Suprapubic skin (tissue), 4 donors: ENCODE measurements at places on chromosomes 7 and 10.
A peak's percentile ranks its signal among the peaks of the same experiment; 100 is the strongest.

DNA sequence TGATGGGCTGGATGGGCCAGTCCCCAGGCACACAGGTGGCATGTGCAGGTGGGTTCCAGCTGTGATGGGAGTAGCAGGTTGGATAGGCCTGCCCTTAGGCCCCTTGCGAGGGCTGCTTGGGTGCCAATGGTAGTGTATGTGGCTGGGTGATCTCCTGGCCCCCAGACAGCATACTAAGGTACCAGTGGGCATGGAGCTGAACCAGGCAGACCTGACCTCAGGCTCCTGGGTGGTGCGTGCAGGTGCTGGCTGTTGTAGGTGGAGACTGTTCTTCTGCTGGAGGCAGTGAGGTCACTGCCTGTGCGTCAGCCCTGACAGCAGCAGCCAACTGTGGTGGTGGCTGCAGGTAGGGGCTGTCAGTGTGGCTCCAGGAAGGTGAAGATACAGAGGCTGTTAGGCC is 384.7 kb downstream of the ANKRD7 start:
- no peak for DNase-seq

DNA sequence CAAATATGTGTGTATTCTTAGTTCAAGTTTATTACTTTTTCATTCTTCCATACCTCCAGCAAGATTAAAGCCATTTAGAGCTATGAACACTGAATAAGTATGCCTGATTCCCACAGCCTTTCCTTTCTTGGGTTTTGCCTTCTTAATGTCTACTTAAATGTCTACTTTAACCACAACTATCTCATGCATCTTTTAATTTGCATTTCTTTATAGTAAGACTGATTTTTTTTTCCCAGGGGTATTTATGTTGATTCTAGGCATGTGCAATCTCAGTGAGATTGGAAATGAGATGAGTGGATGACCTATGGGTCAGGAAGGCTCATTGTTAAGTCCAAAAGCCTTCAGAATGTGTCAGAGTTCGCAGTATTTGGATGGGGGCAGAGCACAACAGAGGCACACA is 3.6 kb downstream of the PCBD1 start:
- DNase-seq: no peak

- DNase-seq: no peak
These were observed 130.7 kb downstream of the ADRA2A start for GRCh38 chr10:111207500-111207899.

DNA sequence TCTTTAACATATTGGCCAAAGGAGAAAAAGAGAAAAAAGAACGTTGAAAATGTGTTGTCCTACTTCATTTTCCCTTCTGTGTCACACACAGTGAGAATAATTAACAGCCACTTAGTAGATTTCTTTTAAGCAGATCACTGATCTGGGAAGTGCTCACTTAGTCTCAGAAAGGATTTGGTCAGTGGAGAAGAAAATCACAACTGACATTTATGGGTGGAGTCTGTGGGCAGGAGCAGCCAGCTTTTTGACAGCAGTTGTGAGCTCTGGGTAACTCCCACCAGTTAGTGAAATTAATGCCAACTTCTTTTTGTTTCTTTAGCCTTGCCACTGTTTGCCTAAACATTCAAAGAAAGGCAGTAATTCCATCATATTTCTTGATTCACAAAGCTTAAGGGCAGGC is 49.7 kb downstream of the CDK14 start:
- no peak for DNase-seq

- no peak for DNase-seq
These were observed 42.2 kb downstream of the BMPR1A start for GRCh38 chr10:86798611-86799010.

DNA sequence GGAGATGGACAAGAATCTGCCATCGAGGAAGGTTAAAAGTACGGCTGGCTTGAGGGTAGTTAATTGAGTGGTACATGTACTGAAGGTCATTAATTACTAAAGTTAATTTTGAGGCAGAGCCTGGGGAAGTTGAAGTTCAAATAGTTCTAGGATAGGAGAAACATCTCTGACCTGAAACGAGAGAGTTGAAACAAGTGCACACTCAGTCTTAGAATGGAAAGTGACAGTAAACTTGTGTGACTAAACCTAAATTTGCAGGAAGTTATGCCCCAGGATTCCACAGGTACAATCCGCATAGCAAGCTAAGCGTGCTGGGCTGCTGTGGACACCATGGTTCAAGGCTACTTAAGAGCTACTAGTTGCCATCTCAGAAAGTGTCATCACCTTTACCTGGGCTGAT is 209.9 kb downstream of the CHCHD3 start:
- DNase-seq: no peak

DNA sequence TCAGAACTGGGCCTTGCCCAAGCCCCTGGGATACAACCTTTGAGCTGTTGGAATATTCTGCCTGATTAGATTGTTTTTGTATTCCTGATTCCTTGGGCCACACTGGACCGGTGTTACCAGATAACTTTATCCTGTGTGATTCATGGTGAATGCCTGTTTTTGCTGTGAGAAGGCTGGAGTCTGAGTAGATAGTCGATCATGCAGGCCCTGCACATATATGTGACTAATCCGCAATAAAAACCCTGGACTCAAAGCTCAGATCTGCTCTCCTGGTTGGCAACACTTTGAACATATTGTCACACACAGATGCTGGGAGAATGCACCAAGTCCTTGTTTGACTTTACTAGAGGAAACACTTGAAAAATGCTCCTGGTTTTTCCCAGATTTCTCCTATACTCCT is 183.9 kb upstream of the MBL2 start:
- DNase-seq: no peak

- no peak for DNase-seq
These were observed 135.2 kb downstream of the INHBA start for GRCh38 chr7:41567731-41568114.

DNA sequence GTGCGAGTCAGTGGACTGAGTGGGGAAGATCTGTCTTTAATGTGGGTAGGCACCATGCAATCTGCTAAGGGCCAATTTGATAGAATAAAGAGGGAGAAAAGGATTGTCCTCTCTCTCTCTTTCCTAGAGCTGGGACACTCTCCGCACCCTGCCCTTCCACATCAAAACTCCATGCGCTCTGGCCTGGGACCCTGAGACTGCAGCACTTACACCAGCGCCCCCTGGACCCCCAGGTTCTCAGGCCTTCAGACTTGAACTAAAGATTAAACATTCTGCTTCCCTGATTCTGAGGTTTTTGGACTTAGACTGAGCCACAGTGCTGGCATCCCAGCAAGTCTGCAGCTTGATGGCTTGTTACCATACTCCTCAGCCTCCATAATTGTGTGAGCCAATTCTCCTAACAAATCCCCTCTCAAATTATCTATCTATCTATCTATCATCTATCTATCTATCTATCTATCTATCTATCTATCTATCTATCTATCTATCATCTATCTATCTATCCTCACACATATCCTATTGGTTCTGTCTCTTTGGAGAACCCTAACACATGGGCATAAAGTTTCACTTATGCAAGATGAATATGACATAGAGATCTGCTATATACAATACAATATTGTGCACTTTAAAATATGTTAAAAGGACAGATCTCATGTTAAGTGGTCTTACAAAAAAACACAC is 22.4 kb upstream of the OR2A5 start:
- no peak for DNase-seq

- no peak for DNase-seq
These were observed 442.5 kb downstream of the KCNMA1 start for GRCh38 chr10:77195101-77195500.

GRCh38 chr7:151068069-151068773 is 8.8 kb downstream of the SLC4A2 start:
- no peak for DNase-seq

- DNase-seq: no peak
These were observed 47.2 kb downstream of the GSAP start for GRCh38 chr7:77368974-77369373.

DNA sequence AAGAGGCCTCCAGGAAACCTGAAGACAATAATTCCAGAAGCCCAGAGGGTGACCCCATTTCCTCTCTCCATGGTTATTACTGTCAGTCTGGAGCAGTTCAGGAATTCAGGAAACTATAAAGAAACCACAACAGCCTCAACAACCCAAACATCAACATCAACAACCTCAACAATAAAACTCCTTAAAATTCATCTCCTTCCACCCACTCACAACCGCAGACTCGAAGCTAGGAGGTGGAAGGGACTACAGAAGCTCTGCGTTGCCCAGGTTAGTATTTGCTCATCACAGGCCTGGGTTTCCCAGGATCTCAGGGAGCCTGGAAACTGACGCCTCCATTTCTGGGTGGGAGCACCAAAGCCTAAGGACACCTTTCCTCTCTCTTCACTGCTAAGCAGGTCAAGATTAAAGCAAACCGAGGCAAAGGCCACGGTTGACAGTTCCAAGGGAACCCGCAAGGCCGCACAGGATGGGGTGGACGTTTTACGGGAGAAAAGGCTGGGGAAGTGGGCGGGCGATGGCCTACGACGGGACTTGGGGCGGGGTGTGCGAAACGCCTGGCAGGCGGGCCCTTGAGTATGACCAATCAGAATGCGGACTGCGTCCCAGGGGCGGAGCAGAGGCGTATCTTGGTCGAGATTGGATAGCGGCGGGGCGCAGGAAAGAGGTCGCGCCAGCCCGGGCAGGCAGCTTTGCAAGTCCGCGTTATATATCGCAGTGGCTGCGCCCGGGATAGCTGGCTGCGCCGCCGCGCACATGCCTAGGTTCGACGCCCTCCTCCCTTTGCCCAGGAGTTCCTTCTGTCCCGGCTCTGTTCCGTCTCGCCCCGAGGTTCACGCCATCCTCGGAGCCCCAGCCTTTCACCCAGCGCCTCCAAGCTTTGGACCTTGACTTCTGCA is at the start of gene ELOVL3:
Gene ELOVL3 (plus strand): TSS at position 654 of the 896 bp plus-strand sequence. CDS start 250 bp downstream, outside the sequence.
- DNase-seq: peak; percentile 96

- no peak for DNase-seq
These were observed 73.6 kb downstream of the RELN start for GRCh38 chr7:103915680-103916357.

DNA sequence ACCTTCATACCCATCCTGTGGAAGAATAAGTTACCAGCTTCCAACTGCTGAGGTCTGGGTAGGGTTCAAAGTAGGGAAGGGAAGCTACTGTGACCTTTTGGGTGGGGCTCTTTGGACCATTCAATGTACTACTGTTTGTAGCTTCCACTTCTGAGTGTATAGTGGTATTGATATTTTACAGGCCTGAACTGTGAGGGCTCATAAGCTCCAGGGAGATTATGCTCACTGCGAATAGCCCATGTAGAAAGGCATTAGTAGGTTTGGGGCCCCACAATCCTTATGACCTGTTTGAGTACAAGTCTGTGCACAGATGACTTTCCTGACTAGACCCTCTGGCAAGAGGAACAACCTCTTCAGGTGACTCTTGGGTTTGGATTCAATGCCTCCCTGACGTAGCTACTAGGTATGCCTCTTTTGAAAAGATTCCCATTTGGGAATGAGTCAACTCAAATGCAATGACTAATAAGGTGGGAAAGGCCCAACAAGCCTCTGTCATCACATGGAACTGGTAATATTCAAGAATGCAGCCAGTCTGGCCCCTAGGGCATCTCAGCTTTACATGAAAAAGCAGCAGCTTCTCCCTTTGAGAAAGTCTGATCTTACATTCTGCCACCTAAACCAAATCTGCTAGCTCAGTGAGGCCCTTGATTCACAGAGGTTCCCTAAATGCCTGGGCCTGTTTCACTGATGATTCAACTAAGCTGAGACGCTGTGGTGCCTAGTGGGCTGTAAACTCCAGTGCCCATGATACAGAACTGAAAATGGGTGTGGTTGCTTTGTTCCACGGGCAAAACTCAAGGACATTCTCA is 79.8 kb downstream of the ABI1 start:
- no peak for DNase-seq

GRCh38 chr7:69757981-69758430 is 159.7 kb downstream of the AUTS2 start:
- no peak for DNase-seq

- DNase-seq: no peak
These were observed 116.2 kb downstream of the AVL9 start for GRCh38 chr7:32611201-32612099.

- DNase-seq: no peak
These were observed 253.8 kb downstream of the CSTF2T start for GRCh38 chr10:51445588-51445987.

- no peak for DNase-seq
These were observed 2.0 kb downstream of the JAZF1 start for GRCh38 chr7:28178599-28178998.

DNA sequence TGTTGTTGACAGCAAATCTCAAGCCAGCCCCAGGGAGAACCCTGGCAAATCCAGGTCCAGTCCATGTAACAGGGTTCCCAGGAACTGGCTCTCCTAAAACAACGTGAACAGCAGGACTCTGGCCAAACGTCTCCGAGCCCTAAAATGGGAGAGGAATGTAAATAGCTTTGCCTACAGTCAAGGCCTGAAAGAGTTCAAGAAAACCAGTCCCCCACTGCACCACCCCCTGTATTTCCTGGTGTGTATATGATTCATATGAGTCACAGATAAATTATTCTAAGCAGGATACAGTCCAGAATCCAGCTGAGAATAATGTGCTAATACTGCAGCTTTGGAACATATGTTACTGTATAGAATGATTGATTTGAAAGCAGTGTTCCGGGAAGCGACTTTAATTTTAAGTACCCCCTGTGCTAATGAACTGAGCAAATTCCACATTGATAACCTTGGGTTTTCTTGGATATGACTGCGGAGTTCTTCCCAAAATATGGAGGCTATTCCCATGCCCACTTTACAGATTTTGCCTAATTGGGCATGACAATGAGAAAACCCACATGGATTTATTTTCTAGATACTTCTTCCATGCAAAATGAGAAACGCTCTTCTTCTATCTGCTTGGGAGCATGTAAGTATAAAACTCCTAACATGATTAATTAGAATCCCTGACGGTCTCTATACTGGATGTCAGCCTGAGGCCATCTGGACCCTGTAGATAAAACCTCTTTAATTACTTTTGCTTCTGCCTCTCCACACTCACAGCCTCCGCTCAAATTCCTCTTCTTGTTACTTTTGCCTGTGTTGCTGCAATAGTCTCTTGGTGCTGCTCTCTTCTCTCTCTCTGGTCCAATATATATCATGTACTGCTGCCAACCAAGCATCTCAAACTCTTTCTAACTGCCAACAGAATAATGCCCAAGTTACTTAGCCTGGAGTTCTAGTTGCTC is 50.2 kb downstream of the LAMB4 start:
- no peak for DNase-seq

DNA sequence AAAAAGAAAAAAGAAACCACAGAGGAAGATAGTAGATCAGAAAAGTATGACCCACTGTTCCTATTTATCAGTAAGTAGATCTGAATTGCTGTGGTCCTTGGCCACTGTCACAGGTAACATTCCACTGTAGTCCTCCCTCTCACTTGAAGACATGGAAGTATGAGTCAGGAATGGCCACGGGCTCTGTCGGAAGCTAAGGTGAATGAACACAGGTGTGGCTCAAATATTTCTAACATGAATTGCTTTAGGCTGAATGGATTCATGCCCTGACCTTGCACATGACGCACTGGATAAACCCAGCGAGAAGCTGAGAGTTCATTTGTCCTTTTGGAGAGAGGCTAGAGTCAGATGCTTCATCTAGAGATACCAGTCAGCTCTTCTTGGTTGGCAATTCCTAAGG is 224.5 kb upstream of the SP8 start:
- no peak for DNase-seq

- DNase-seq: no peak
These were observed 177.4 kb downstream of the SFMBT2 start for GRCh38 chr10:7233259-7233991.

GRCh38 chr7:90251304-90251635 is 6.3 kb downstream of the CFAP69 start:
- DNase-seq: no peak
